ENCODE measurements at places on chromosomes 7 and 10.

- no peak for DNase-seq
Measured at GRCh38 chr10:127506094-127506493, 43.0 kb upstream of the NPS start.

DNA sequence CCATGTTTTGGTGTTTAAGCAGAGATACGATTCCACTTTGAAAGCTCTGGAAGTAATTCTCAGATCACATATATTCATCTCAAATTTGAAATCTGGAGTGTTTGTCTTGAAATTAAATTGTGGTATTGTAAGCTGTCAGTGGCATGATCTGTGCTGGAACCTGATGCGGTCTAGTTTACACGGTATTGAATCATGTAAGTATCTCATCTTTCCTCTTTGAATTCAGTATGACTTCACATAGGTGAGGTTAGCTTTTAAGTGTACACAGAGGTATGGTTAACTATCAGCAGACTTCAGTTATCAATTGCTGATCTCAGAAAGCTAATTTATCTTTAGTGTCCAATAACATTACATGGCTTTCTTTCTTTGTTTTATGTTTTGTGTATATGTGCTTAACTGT lies 155.2 kb downstream of the MGMT start:
- DNase-seq: no peak

- DNase-seq: no peak
Measured at GRCh38 chr10:103572347-103573204, 79.1 kb downstream of the NEURL1 start.

GRCh38 chr10:132912713-132913558 lies 29.4 kb downstream of the CFAP46 start:
- DNase-seq: no peak

DNA sequence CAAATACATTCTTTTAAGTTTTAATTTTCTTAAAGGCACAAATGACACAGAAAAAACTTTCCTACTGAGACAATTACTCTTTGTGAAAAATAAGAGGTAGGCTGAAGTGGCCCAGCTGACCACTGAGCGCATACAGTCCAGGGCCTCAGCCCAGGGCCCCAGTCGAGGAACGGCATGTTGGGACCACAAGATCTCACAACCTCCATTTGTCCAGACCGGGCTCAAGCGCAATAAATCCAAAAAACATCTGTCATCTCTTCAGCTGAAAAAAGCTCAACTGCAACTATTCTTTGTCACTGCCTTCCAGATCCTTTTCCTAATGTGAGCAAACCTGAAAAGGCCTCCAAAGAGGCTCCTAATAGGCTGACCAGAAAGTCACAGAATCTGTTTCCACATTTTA lies 165.8 kb downstream of the SRPK2 start:
- peak; percentile 6 for DNase-seq

DNA sequence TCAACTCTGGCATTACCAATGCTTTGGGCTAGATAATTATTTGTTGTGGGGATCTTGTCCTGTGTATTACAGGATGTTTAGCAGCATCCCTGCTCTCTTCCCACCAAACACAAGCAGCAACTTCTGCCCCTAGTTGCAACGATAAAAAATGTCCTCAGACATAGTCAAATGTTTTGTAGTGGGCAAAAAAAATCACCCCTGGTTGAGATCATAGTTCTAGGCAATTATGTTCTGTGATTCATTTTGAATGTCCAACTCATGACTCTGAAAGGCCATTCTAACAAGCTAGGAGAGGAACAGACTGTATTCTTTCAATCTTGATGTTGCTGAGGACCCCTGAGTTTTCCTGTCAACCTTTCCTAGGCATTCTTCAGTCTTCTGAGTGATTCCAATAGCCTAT lies 79.5 kb downstream of the RTKN2 start:
- no peak for DNase-seq

DNA sequence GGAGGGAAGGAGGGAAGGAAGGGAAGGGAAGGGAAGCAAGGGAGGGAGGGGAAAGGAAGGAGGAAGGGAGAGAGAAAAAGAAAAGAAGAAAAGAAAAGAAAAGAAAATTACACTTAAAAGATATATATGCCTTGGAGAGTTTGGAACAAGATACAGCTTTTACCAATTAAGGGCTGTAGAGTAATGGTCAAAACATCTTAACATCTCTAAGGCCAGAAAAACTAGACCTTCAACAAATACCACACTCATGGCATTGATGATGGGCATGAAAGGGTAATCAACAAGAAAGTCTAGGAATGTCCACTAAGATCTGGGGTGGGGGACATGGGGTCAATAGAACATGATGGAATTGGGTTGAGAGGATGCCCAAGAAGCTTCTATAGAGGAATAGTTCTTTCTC lies 74.5 kb downstream of the CREB3L2 start:
- no peak for DNase-seq

DNA sequence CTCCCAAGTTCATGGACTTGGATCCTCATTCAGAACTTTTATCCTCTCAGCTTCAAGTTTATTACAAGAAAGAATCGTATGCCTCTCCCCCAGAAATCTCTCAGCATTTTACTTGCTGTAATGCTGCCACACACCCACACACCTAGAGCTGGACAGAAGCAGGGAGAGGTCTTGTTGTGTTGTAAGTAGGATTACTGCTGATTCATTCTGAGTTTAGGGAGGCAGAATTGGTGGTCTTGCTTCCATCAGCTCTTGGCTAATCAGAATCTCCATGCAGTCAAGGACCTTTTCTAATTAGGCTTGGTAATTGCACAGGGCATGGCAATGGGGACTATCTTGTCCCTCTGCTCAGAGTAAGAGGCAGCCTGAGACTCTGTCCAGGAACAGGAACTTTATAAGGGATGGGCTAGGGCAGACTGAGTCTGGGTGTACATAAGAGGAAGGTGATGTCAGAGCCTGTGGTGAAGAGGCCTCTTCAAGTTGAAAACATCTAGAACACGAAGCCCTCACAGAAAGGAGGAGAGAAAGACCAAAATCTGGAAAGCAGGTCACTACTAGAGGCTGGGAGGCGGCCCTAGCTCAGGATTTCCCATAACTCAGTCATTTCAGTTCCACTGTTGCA lies 7.0 kb upstream of the PTPRE start:
- no peak for DNase-seq

DNA sequence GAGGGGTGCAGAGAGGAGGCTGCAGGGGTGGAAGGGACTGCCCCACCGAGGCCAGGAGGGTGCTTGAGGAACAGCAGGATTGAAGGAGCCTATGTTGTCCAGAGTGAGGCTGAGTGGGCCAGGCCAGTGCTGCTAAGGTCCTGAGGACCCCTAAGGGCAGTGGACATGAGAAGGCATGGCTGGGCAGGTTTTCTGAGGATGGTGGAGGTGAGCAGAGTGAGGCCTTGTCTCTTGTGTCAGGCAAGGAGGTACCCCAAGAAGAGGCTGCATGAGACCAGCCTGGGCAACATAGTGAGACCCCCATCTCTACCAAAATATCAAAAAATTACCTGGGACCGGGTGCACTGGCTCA lies 5.2 kb downstream of the SH2B2 start:
- DNase-seq: no peak

DNA sequence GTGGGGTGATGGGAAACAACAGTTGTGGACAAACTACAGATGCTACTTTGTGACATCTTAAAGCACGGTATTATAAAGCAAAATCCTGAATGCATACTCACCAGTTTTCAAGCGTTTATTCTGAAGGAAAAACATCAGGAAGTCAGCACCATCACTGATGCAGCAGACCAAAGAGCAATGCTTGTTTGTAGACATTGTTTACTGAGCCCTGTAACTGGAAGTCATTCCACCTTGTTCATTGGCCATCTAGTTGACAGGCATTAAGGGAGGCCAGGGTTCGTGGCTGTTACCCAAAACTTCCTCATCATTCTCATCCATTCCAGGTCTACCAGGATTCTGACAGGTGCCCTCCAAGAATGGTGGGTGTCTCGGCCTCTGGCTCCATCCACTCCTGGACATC lies 55.3 kb upstream of the FAM204A start:
- no peak for DNase-seq

DNA sequence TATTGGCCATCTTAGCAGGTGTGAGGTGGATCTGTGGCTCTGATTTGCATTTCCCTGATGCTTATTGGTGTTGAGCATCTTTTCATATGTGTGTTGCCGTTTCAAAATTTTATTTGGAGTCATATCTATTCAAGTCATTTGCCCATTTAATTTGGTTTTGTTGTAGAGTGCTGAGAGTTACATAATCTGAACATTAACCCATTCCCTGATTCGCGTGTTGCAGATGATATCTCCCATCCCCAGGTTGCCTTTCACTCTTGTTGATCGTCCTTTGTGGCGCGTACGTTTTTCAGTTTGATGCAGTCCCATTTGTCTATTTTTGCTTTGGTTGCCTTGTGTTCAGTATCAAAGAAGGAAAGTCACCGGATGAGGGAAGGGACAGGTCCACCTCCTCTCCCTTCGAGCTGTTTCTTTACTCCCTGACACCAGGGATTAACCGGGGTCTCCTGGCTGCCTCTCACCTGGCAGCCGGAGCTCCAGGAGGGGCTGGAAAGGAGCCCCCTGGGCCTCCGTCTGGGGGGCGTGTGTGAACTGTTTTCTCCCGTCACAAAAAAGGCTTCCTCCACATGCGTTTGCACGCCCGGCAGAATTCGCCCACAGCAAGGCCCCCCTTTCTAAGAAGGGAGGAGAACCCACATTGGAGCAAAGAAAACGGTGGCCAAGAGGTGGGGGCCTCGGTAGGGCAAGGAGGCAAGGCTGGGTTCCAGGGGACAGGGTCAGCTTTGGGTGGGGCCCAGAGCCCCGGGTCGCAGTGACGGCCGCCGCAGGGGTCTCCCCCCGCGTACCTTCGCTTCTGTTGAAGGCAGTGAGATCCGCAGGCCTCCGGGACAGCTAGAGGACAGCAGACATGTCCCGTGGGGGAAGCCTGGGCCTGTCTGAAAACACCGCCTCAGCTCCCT lies 8.3 kb downstream of the MNX1 start:
- no peak for DNase-seq

DNA sequence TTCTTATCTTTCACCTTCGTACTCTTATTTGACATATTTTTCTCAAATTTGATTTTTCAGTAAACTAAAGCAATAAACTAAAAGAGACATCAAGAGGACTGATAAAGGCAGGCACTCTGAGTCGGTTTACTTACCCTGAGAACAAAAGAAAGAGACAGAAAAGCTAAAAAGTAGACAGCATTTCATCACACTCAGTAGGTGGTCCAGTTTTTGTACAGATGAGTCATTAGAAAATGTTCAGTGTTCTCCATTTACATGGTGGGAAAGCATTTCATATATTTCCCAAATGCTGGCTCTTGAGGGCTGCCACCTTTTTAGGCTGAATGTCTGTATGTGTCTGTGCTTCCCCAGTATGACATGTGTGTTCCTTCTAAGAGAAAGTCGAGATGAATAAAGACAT lies 52.7 kb downstream of the NHLRC2 start:
- DNase-seq: no peak

DNA sequence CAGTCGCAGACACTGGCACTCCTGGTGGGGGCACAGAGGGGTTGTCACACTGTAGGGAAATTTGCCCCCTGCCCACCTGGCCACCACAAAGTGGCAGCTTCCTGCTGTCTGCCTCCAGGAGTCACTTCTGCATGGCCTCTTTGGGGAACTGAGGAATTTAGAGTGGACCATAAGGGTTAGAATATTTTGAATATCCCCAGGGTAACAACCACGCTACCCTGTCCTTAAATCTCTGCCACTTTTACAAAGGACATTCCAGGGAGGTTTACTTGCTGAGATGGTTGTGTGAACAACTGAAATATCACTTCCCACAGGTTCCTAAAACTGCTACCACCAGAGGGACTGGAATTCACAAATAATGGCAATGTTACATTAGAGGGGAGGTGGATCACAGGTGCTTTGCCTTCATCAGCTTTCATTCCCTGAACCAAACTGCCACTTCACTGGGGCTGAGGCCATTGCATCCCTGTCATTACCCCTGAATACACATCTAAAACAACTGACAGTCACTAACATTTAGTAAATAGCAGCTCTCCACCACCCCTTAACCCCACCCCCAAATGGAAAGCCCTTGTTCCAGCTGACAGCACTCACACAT lies 88.1 kb upstream of the IFRD1 start:
- no peak for DNase-seq

DNA sequence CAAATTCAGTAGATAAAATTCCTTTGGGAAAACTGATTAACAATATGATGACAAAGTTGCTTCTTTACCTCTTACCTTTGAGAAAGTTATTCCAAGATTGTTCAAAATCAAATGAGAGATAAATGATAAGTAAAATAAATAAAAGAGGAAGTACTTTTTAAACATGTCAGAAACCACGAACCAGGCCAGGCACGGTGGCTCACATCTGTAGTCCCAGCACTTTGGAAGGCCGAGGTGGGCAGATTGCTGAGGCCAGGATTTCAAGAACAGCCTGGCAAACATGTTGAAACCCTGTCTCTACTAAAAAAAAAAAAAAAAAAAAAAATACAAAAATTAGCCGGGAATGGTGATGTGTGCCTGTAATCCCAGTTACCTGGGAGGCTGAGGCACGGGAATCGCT lies 296.6 kb downstream of the HGF start:
- no peak for DNase-seq

DNA sequence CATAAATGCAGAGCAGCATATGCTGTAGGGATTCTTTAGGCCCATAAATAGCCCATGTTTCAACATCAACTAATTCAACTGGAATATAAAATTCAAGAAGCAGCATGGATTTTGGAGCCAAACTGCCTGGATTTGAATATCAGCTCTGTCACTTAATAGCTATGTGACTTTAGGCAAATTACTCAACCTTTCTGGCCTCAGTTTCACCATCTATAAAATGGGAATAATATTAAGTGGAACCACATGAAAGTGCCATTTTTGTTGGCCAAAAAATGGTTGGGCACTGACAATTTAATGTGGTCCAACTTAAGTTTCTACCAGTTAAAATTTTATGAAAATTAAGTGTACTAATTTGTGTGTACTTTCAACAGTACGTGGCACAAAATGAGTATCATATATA lies 98.1 kb downstream of the GSAP start:
- DNase-seq: no peak

DNA sequence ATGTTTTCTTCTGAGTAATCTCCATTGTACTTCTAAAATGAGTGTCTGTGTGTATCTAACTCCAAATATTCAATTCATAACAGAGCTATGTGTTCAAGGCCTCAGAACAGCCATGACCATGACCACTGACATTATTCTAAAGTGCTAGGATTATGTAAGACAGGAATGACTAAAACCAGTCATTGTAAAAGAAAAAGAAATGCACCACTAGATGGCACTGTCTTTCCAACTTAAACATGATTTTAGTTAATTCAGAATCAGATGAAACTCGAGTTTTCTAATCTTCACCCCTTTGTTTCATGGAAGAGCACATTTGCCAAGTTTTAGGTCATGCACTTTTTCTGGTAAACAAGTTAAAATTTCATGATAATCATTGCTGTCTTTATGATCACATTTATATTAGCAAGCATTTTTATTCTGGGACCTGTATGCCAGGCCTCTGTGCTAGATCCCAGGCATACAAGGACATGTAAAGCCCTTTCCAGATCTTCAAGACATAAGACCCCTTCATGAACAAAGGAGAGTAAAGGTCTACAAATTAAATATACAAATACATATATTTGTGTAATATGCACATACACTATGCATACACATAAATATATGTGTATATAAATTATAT lies 26.1 kb upstream of the RSU1 start:
- DNase-seq: no peak

GRCh38 chr7:33905389-33906032 lies at the start of gene BMPER:
Gene BMPER (plus strand): TSS chr7:33905539. CDS start chr7:33905614, 75 bp downstream.
- DNase-seq: peak; percentile 53

GRCh38 chr7:131020759-131021261 lies 286.8 kb upstream of the KLF14 start:
- no peak for DNase-seq

- DNase-seq: peak; percentile 31
Measured at GRCh38 chr10:97843281-97843671, 6.4 kb upstream of the GOLGA7B start.
